Upper lobe of left lung (tissue), 6 donors: ENCODE measurements at places on chromosomes 4 and X.
A peak's percentile ranks its signal among the peaks of the same experiment; 100 is the strongest.

DNA sequence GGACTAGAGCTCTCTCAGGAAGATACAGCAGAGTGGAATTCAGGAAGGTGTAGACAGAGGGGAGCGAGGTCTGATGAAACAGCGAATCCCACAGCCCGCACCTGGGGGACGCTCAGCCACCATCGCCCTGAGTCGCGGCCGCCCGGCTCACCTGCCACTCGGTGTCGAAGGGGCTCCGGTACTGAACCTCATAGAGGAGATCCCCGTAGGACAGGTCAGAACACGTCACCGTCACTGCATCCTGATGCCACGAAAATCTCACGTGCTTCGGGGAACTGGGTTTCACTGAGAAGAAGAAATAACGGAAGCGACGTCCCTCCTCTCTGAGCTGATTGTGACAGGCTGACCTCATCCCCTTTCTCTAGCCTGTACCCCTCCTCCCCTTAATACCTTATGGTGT, 10.2 kb downstream of the CRLF2 start:
- DNase-seq, result peak; percentile 75

DNA sequence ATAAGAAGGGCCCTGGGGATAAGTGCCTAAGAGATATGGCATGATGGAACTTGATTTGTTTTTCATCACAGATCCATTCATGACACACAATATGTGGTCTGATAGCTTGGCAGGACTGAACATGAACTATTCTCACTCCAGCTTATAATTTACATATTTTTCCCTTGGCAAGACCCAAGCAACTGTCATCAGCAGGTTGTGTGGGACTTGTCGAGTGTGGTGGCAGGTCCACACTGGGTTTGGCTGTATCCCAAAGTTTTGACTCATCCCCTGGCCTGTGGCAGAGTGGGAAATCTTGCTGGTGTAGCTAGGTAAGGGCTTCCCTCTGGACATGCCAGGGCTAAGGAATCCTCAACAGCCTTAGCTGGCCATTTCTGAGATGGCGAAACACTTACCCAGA, 81.0 kb upstream of the STIM2 start:
- DNase-seq, result no peak

GRCh38 chr4:6300359-6300758, 30.7 kb downstream of the WFS1 start:
- no peak for DNase-seq

- DNase-seq, result no peak
These were observed 598.5 kb upstream of the SPANXN1 start for GRCh38 chrX:144648788-144649187.

- no peak for DNase-seq
These were observed 49.1 kb downstream of the ARHGEF9 start for GRCh38 chrX:63735882-63736281.

DNA sequence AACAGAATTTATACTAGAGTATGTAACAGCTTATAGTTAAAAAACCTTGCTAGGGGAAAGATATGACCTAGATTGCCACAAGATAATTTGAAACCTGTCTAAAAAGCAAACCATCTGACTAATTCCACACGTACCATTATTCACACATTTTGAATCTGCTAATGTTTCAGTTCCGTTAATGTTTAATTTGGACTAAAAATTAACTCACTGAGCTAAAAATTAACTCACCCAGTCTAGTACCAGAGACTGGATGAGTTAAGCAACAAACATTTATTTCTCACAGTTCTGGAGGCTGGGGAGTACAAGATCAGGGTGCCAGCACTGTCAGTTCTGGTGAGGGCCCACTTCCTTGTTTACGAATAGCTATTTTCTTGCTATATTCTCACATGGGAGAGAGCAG, 231.5 kb upstream of the DIAPH2 start:
- DNase-seq, result no peak

GRCh38 chrX:72306851-72307645, 1.3 kb upstream of the CITED1 start:
- DNase-seq, result peak; percentile 82

GRCh38 chr4:32087211-32087610, 1367.0 kb downstream of the PCDH7 start:
- no peak for DNase-seq

DNA sequence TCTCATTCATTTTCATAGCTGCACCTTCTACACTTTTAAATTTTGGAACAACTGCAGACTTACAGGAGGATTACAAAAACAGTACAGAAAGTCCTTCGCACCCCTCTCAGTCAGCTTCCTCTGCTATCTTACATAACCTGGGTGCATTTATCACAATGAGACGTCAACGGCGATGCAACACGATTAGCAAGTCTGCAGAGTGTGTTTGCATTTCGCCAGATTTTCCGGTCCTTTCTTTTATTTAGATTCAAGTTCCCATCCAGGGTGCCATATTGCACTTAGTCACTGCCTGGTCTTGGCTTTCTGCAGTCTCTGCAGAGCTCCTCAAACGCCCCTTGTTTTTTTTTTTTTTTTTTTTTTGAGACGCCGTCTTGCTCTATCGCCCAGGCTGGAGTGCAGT, 85.9 kb downstream of the ASMT start:
- DNase-seq, result no peak

- no peak for DNase-seq
These were observed 30.6 kb downstream of the HERC6 start for GRCh38 chr4:88409206-88409605.

DNA sequence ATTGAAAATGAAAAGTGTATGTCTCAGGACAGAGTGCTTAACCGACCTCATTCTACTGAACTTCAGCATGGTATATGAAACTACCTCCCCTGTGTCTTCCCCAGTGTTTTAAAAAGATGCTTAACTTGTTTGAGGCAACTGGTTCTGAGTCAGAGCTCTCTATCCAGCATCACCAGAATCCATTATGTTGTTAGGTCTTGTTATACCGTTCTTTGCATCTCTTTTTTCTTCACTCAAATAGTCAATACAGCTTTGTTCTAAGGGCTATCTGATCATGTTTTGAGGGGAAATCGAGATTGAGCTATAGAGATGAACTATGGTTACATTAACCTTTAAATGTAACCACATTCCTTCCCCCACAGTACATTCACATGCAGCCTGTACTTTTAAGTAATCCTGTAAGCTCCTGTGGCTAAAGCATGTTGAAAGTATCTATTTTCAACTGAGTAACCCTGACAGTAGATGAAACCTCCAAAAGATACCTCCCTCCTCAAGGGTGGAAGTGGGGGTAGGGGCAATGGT, 514.4 kb downstream of the RPA4 start:
- DNase-seq, result no peak

DNA sequence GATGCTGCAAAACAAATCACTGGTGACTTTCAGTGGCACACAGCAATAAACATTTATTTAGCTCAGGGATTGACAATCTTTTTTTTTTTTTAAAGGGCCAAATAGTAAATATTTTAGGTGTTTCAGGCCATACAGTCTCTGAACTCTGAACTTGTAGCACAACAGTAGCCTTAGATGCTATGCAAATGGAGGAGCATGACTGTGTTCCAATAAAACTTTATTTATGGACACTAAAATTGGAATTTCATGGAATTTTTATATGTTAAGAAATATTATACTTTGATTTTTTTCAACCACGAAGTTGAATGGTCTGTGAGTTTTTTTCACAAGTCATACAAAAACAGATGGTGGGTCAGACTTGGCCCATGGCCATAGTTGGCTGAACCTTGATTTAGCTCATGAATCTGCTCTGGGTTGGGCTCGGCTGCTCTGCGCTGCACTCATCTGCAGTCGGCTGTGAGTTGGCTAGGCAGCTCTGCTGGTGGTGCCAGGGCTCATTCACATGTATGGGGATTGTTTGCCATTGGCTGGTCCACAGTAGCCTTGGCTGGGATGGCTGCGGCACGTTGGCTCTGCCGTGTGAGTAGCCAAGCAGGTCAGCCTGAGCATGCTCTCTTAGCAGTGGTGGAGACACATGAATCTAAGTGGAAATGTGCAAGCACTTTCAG, 231.7 kb upstream of the PGRMC2 start:
- DNase-seq, result peak; percentile 45

GRCh38 chr4:118814058-118814457, 21.9 kb downstream of the SEC24D start:
- no peak for DNase-seq

- no peak for DNase-seq
These were observed 8.7 kb downstream of the EIF2S3 start for GRCh38 chrX:24063488-24063887.

DNA sequence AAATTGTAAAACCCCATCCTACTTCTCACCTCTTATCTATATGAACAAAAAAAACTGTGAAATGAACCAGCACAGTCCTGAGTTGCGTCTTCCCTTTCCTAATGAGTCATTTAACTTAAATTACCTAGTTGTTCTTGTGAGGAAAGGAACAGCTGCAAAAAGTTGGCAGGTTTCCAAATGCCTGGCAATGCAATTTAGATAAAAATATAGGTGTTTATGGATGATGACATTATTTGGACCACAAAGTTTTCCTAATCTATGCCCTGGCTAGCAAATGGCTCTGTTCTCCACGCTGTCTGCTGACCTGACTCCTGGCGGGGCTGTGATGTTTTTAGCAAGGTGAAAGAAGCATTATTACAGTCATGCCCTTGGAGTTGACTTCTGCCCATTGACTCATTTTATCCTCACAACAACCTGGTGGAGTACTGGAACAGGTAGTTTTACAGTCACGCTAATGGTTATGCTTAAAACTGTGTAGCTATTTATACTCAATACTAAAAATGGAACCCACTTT, 29.8 kb upstream of the RELL1 start:
- no peak for DNase-seq

- DNase-seq, result no peak
These were observed 202.7 kb downstream of the NR3C2 start for GRCh38 chr4:148239494-148239985.

- DNase-seq, result no peak
These were observed 96.3 kb upstream of the NOCT start for GRCh38 chr4:138919094-138919936.

DNA sequence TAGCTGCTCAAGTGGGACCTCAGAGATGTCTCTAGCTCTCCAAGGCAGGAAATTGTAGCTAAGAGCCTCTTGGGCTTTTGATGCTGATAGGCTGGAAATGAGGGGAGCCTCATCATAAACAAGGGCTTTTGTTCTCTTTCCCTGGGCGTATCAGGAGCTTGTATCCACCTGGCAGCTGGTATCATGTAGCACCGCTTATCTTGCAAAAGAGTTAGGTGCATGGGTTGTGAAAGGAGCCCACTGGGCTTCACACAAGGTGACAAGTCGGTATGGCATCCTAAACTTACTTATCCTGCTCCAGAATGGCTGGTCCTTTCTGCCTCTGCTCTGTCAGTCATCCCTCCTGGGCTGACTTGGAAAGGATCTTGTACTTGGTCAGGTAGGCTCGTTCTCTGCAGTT, 565.8 kb downstream of the GRXCR1 start:
- DNase-seq, result no peak

- no peak for DNase-seq
These were observed 68.0 kb upstream of the MSX1 start for GRCh38 chr4:4791299-4792111.

- no peak for DNase-seq
These were observed 22.2 kb downstream of the CRMP1 start for GRCh38 chr4:5870701-5871100.

- DNase-seq, result no peak
These were observed 1397.6 kb downstream of the FAM133A start for GRCh38 chrX:95071621-95072020.

GRCh38 chrX:125150231-125150630, 169.4 kb upstream of the TEX13C start:
- no peak for DNase-seq

GRCh38 chr4:72209600-72209999, 177.8 kb downstream of the NPFFR2 start:
- no peak for DNase-seq

- no peak for DNase-seq
These were observed 214.8 kb downstream of the SPATA18 start for GRCh38 chr4:52265781-52266525.

GRCh38 chrX:44245733-44246132, 97.7 kb downstream of the EFHC2 start:
- DNase-seq, result no peak

DNA sequence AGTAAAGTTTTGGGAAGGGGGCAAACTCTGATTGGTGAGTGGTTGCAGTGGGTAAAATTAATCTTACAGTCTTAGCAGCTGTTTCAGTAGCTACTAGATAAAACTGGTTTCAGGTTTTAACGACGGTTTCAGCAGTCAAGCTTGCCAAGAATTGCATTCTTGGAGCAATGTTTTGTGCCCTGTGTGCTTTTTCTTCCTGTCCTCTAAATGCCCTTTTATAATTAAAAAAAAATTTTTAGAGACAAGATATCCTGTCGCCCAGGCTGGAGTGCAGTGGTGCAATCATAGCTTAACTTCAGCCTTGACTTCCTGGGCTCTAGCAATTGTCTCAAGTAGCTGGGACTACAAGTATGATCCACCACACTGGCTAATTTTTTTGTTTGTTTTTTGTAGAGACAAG, 6.3 kb upstream of the PPEF2 start:
- DNase-seq, result no peak

- no peak for DNase-seq
These were observed 324.3 kb upstream of the SLIT2 start for GRCh38 chr4:19927381-19927780.

- DNase-seq, result no peak
These were observed 327.3 kb upstream of the ARX start for GRCh38 chrX:25343060-25343459.
